ENCODE measurements at places on chromosomes 4 and X.

DNA sequence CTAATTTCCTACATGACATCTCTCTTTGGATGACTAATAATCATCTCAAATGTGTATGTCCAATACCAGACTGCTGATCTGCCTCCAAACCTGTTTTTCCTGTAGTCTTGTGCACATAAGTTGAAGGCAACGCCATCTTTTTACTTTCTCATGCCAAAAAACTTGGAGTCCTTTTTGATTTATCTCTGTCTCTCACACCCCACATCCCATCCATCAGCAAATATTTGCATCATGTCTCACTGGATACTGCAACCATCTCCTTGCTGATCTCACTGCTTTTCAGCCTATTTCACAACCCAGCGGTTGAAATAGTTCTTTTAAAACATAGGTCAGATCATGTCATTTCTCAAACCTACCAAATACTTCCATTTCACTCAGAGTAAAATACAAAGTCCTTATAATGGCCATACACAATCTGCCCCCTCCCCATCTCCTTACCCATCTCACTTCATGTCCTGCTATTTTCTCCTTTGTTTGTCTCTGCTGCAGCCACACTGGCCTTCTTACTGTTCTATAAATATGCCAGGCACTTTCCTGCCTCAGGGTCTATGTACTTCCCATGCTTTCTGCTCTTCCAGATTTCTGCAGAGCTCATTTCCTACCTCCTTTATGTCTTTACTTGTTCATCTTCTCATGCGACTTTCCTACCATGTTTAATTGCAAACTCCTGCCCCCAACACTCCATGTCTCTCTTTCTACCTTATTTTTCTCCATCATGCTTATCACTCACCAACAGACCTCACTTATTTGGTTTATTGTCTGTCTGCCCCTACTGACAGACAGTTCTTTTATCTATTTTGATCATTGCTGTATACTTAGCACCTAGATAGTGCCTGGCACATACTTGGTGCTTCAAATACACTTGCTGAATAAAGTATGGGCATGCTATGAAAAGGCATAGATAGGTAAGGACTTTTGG, 98.8 kb downstream of the ANXA3 start:
- DNase-seq: no peak

DNA sequence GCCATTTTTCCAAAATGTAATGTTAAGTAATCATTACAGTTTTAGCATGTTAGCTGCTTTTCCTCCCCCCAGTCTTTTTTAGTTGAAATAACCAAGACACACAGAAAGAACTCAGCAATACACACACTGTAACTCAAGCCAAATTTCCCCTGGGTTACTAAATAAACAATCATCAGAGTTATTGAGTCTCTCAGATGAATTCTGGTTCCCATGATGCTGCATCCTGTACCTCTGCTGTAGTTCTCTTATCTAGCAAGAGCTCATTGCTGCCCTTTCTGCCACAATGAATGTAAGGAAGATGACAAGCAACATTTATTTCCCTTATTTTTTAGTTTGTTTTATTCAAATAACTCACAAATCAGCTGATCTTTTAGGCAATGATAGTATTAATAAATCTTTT, 185.1 kb downstream of the ARHGAP6 start:
- no peak for DNase-seq

GRCh38 chrX:140503714-140504351, 1.0 kb downstream of the SOX3 start:
- DNase-seq: no peak

GRCh38 chrX:8679550-8679949, 52.4 kb downstream of the ANOS1 start:
- DNase-seq: no peak

- DNase-seq: no peak
Observed at GRCh38 chr4:173505924-173506518, 24.0 kb downstream of the HAND2 start.

DNA sequence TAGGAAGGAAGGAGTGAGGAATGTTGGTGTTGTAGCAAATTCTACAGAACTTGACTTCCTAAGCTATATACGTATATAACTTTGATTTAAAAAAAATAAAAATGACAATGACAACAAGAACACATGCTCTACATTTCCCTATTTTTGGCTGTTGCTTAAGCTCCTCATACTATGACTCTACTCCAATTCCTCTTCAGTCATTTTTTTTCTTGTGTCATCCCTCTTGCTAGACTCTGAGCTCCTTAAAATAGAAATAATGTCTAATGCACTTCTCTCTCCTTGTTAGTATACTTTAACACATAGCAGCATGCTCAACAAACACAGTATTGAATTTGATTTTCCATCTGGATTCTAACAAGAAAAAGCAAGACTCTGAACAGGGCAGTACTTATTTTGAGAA, 144.0 kb downstream of the HDX start:
- DNase-seq: no peak

GRCh38 chr4:60389633-60390032, 810.5 kb upstream of the ADGRL3 start:
- DNase-seq: no peak

DNA sequence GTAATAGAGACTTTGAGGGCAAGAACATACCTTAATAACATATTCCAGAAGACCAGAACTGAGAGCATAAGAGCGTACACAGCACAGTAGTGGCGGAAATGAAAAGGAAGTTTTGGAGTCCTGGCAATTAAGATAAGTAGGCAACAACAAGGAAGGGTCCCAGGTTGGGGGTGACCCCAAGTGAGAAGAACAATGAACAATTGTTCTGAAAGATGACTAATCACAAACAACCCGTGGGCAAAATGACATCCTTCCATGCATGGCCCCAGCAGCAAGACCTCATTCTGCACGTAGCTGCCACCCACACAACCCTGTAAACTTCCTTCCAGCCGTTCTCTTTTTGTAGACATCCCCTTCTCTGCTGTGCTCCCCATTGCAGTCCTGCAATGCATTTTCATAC, 384.4 kb upstream of the PABPC4L start:
- no peak for DNase-seq

- no peak for DNase-seq
Observed at GRCh38 chr4:68445111-68445510, 2.2 kb upstream of the TMPRSS11E start.

DNA sequence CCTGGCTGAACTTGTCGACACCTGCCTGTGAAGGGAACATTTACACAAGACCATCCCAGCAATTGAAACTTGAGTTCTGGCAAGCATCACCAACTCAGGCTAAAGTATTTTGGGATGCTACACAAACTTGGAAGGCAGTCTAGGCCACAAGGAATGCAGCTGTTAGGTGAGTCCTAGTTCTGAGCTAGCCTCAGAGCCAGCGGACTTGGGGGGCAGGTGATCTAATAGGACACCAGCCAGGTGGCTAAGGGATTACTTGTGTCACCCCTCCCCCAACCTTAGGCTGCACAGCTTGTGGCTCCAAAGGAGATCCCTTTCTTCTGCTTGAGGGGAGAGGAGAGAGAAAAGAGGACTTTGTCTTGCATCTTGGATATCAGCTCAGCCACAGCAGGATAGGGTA, 62.3 kb upstream of the DKK2 start:
- DNase-seq: no peak

DNA sequence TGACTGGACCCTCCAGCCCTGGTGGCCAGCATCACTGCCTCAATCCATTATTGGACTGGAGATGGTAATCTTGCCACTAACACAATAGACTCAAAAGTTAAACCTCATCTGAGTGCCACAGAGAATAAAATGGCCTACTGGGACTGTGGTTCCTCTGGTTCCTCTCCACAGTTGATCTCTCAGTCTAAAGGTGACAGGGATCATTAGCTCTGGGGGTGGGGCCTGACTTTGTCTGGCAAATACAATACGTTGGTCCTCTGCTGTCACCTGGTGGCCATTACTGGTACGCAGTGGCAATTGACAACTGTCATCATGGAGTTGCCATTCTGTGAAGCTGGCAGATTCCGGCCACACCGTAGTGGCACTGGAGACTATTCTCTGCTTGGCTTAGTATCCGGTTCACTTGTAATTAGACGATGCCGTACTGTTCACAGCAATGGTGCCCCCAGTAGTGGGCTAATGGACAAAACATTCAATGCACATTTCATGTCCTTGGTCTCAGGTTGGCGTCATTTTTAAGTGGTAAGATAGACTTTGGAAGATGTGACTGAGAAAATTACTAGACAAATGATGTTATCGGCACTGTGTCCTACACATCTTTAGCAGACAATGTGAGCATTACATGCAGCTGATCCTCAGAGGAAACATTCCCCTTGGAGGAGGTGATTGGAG, 6.7 kb downstream of the FGFBP2 start:
- DNase-seq: no peak

DNA sequence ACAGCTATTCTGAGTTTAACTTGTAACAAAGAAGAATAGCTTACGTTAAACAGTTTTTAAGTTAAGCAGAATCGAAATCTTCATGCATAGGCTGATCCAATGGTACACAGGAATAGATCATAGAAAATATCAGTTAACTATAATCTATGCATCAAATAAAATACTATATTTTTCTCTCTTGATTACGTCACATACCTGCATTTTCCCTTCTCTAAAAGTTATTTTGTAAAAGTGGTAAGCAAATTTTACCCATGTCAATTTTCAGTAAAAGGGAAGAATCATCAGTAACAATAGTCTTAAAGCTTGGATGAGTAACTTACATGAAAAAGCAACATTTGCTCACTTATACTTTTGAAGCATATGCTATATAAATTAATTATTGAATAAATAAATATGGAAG, 692.4 kb downstream of the FAT4 start:
- DNase-seq: no peak

DNA sequence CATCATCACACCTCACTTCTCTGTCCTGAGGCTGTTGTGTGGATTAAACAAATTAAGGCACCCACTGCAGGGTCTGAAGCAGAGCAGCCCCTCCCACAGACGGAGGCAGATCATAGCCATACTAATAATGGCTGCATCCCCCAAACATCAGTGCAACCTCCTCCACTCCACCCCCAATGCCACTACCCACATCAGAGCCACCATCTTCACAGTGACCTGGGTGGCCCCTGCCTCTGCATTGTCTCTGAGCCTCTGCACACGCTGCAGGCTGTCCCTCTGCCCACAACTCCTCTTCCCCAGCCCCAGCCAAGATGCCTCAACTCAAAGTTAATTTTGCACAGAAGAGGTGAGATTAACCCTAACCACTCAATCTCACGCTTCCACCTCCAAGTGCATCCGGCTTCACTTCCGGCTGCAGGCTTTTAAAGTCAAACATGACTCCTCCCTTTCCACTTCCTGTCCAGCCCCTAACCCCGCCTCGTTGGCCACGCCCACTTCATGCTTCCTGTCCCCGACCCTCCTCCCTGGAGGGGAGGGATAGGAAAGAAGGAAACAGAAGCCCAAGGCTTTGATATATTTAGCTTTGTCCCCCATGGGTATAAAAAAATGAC, 22.7 kb downstream of the JAKMIP1 start:
- no peak for DNase-seq

DNA sequence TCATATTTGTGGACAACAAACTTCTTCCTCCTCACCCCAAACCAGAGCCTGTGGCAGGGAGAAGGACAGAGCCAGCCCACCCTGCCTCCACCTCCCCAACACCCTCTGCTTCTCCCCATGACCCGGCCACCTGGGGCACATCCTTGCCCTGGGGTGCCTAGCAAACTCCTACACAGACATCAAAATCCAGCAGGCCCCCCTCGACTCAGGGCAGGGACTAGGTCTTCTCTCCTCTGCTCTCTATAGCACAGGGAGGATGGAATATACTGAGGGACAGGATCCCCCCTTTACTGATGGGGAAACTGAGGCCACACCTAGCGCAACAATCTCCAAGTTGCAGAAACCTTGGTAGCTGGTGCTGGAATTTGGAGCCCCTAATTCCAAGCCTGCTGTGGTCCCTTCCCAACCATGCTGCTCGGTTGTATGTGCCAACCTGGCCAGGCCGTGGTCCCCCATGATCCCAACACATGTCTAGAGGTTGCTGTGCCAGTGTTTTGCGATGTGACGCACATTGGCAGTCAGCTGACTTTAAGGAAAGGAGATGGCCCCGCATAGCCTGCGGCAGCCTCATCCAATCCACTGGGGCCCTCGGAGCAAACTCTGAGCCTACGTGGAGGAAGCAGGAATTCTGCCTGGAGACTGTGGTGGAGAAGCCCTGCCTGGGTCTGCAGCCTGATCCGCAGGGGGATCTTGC, 53.9 kb upstream of the ADRA2C start:
- no peak for DNase-seq

DNA sequence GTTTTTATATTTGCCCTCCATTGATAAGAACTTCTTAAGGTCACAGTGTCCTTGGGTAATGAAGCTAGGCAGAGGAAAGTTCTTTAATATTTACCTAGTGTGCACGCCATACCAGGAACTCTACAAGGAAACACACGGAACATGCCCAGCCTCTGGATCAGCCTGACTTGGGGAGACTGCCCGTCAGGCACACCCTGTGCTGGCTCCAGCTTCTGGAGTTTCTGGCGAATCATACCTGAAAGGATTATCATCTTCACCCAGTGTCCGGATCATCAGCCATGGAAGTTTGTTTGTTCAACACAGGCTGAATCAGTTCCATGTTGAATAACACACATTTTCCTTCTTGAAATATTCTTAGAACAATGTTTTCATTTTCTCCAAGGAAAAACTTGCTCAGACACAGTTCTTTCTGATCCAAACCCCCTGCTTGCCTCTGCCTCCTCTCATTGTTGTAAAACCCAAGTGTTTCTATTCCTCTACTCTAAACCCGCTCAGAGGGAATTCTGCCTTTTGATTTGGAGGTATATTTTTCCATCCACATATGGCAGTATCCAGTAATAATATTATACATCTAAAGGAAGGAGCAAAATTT, 176.7 kb downstream of the SHROOM3 start:
- DNase-seq: no peak

DNA sequence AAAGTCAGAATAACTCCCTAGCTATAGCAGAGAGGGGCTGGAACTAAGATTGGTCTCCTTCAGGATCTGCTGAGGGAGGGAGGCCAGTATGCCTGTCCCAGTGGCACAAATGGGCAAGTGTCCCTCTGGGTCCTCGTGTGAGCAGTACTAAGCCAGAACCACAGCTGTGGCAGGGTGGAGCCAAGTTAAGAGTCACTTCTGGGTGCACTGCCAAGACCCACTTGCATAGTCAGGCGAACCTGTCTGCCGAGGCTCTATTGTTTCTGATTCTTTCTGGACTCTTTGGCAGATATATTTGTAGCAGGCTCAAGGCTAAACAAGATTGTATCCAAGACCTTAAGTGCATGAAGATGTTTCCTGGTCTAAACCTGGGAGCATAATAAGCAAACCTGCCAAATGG, 1123.7 kb upstream of the POU3F4 start:
- DNase-seq: no peak

DNA sequence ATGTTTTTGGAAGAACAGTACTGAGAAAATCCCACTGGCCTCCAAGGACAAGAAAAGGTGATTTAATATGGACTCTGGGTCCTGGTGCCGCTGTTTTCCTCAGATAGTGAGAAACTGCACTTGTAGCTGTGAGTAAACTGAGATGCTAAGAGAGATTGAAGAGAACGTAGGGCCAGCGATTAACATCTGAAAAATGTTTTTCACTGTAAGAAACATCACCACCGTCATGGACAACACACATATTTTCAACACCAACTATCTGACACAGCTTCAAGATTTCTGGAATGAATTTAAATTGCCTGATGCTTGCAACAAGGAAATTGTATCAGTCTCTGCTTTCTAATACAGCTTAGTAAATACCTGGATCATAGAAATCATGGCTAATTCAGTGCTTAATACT, 158.2 kb upstream of the SMIM31 start:
- DNase-seq: no peak

- no peak for DNase-seq
Observed at GRCh38 chrX:154032653-154033052, 13.0 kb upstream of the IRAK1 start.

GRCh38 chr4:161411901-161412300, 751.9 kb downstream of the FSTL5 start:
- DNase-seq: no peak

All from left renal pelvis (tissue), 4 donors.